HCT116 (cell line): ENCODE measurements at places on chromosomes 1 and 21. TPM values are rescaled to one million over a fixed set of nuclear protein-coding genes. Genes with fewer than 3 reads are reported as not detected.

DNA sequence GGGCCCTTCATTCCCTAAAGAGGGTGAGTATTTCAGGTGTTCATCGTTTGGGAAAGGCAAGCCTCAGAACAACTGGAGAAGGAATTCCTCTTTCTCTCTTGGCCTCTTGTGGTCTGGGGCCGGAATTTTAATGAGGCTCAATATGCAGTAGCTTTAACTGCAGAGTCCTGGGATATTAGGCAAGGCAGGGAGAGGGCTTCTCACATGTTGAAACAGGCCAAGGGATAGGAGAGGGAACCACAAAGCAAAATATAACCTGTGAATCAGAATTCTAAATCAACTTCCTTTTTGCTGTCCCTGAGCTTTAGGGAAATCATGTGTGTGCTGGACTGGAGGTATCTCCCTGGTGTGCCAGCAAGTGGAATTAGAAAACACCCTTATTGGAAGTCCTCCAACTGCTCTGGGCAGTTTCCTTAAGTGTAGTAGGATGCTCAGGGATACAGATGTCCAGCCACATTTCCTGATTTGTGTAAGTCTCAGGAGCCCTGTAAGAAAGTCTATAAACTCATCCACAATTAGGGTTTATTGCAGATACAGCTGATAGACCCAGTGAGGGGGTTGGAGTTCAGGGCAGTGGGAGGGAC is 215.8 kb upstream of the ZRANB2 start:
- no peaks in the 10 kb centered on the region for H3K27me3 ChIP-seq
- no peak overlapping the region for H3K4me3 ChIP-seq
- no peak overlapping the region for H3K27ac ChIP-seq
- no peak for DNase-seq
- no peaks in the 10 kb centered on the region for H3K36me3 ChIP-seq
- H3K4me1 ChIP-seq = no peaks in the 10 kb centered on the region

DNA sequence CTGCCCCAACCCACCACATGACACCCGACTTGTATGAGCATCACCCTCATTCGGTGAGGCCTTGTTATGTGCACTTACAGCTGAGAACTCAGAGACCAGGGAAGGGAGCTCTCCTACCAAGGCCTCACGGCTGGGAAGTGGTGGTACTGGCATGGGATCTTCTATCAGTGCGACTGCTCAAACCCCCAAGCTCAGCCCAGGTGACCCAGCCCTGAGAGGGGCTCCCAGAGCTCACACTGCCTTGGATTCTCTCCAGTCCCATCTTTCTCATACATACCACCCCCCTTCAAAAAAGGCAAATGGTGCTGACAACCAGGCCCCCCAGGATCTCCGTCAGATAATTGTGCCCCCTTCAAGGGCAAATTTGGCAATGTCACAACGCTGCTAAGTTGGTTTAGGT is 777 bp upstream of the PLA2G2F start:
- DNase-seq = no peak
- no peaks in the 10 kb centered on the region for H3K36me3 ChIP-seq
- no peaks in the 10 kb centered on the region for H3K27me3 ChIP-seq
- no peak overlapping the region for H3K4me3 ChIP-seq

DNA sequence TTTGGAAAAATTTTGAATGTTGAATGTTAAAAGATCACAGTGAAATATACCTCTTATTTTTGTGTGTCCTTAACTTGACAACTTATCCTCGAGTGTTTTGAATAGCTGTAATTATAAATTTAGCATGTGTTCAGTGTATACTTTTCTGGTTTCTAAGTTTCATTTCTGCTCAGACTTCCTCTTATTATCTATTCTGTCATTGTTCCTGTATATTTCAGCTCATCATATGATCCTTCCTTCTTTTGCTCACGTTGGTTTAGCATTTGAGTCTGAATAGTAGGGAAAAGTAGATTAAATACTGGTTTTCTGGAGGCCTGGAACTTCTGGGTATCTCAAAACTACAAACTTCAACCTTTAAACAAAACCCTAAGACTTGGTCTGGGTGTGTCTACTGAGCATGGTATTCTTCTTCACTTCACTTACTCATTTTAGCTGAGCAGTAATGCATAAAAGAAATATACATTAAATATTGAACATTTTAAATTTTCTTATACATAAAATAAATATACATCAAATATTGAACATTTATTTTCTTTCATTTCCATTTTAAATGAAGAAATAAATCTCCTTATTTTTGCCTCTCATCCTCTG is 3.3 kb upstream of the ATP6V1G3 start:
- H3K4me3 ChIP-seq = no peak overlapping the region
- no peaks in the 10 kb centered on the region for H3K4me1 ChIP-seq
- no peak for DNase-seq
- no peak overlapping the region for H3K27ac ChIP-seq

DNA sequence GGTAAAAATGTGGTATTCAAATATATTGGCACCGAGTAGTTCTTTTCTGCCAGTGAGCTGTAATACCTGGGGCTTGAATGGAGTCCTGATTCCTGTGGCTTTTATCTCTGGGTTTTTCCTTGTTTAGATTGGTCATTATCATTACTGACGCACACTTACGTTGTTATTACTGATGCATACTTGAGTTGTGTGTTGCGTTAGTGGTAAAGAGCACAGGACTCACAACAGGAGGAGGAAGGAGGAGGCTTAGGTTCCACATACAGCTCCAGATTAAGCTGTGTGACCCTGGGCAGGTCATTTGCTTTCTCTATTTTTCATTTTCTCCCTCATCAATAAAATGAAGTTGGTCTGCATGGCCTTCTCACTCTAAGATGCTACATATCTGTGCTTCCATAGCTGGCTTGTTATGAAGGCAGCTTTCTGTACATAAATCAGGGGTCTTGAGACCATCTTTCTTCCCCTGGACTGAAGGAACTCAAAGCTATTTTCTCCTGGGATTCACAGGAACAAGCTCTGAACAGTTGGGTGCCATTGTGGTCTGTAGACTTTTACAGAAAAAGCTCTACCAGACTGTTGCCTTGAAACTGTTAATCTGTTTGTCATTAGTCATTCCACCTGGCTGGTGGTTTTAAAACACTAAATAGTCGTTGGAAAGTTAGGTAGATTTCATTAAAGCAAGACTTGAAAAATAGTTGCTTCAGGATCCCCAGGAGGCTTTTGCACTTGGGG is 5.6 kb downstream of the ARID1A start:
- no peaks in the 10 kb centered on the region for H3K27me3 ChIP-seq
- H3K4me1 ChIP-seq = peaks cover 87% of the 10 kb centered on the region
- no peak for DNase-seq
- no peak overlapping the region for H3K4me3 ChIP-seq
- no peak overlapping the region for H3K27ac ChIP-seq
- H3K36me3 ChIP-seq = no peaks in the 10 kb centered on the region

GRCh38 chr1:56663846-56664245 is 18.7 kb downstream of the PRKAA2 start:
- no peak overlapping the region for H3K4me3 ChIP-seq
- H3K36me3 ChIP-seq = no peaks in the 10 kb centered on the region
- no peak overlapping the region for H3K27ac ChIP-seq
- no peak for DNase-seq
- peaks cover 9% of the 10 kb centered on the region for H3K27me3 ChIP-seq
- H3K4me1 ChIP-seq = no peaks in the 10 kb centered on the region

DNA sequence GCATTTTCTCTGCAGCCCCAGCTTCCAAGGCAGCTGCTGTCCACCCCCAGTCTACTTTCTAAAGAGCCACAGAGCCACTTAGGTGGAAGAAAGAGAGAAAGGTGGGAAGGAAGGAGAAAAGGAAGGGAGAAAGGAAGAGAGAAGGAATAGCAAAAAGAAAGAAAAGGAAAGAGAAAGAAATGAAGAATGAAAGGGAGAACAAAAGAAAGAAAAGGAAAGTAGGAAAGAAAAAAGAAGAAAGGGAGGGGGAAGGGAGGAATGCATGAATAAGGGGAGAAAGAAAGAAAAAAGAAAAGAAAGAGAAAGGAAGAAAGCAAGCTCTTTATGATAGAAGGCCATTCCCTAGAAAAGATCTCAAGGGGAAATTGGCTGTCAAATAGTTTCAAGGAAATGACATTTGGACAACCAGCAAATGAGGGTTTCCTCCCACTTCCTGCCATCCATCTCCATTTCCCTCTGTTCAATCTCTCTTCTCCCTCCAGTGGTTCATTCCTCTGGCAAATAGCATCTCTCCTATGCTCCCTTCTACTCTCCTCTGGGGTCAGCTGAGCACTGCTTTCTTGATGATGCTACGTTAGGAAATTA is 3.4 kb upstream of the CSF1 start:
- no peaks in the 10 kb centered on the region for H3K36me3 ChIP-seq
- H3K4me3 ChIP-seq = no peak overlapping the region

- H3K4me3 ChIP-seq = no peak overlapping the region
- H3K36me3 ChIP-seq = no peaks in the 10 kb centered on the region
- no peak for DNase-seq
- H3K4me1 ChIP-seq = no peaks in the 10 kb centered on the region
- H3K27me3 ChIP-seq = peaks cover 11% of the 10 kb centered on the region; the same call in 1 of the 2 replicates
Measured at GRCh38 chr1:181818943-181819342, 242.6 kb downstream of the ZNF648 start.

GRCh38 chr1:26991310-26992116 is 2.0 kb upstream of the TRNP1 start:
- no peaks in the 10 kb centered on the region for H3K27me3 ChIP-seq
- H3K4me1 ChIP-seq = peaks cover 55% of the 10 kb centered on the region
- H3K27ac ChIP-seq = peak overlapping the region; percentile 94
- peak overlapping the region; percentile 27 for H3K4me3 ChIP-seq
- DNase-seq = no peak

DNA sequence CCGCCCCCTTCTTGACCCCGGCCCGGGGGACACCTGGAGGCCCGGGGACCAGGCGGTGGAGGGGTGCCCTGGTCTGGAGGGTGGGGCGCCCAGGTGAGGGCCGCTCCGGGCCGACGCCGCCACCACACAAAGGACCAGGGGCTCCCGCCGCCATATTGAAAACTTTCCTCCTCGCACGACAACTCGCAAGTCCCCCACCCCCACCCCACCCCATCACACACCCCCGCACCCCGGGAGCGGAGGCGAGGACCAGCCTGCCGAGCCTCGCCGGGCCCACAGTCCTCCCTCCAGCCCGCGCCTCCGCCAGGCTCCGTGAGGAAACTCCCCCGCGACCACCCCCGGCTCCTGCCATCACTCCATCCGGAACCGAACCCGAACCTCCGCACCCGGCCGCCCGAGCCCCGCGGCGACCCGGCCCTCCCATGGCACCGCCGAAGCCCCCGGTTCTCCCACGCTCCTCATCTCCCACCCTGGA is 733 bp downstream of the KDM5B start:
- H3K4me1 ChIP-seq = peaks cover 40% of the 10 kb centered on the region
- peak overlapping the region; percentile 82 for H3K4me3 ChIP-seq
- H3K36me3 ChIP-seq = no peaks in the 10 kb centered on the region

- no peak overlapping the region for H3K4me3 ChIP-seq
- H3K27ac ChIP-seq = no peak overlapping the region
- no peaks in the 10 kb centered on the region for H3K36me3 ChIP-seq
- DNase-seq = no peak
Measured at GRCh38 chr1:217856342-217857034, 225.3 kb downstream of the SPATA17 start.

- H3K27me3 ChIP-seq = no peaks in the 10 kb centered on the region
- H3K36me3 ChIP-seq = no peaks in the 10 kb centered on the region
- H3K27ac ChIP-seq = no peak overlapping the region
- no peaks in the 10 kb centered on the region for H3K4me1 ChIP-seq
- no peak overlapping the region for H3K4me3 ChIP-seq
Measured at GRCh38 chr1:101781201-101781831, 215.4 kb downstream of the OLFM3 start.

TNFRSF4 gene
- total RNA-seq = 0.37 TPM

CFHR2 gene
- not detected for total RNA-seq
